ENCODE measurements at places on chromosomes 4 and X.

GRCh38 chr4:74374561-74375327, 9.8 kb downstream of the EREG start:
- H3K27me3 ChIP-seq = no peaks in the 10 kb centered on the region
- H3K4me1 ChIP-seq = no peaks in the 10 kb centered on the region
- no peak overlapping the region for H3K4me3 ChIP-seq
- H3K27ac ChIP-seq = no peak overlapping the region

DNA sequence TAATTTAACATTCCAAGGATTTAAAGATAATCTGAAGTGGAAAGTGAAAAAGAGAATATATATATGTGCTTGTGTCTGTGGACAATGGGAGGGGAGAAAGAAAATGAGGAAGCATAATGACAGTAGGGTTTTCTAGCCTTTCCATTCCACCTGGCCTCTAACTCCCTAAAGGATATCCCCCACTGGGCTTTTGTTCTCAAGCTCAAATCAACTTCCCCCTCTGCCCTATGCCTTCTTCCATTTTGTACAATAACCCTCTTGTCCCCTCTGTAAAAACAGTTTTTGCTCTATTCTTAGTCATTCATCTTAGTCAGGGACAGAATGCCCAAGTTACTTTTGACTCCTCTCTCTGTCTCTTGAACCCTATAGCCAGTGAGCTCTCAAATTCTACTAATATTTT, 23.6 kb downstream of the ANTXR2 start:
- DNase-seq = no peak
- H3K4me3 ChIP-seq = no peak overlapping the region
- H3K27ac ChIP-seq = no peak overlapping the region

DNA sequence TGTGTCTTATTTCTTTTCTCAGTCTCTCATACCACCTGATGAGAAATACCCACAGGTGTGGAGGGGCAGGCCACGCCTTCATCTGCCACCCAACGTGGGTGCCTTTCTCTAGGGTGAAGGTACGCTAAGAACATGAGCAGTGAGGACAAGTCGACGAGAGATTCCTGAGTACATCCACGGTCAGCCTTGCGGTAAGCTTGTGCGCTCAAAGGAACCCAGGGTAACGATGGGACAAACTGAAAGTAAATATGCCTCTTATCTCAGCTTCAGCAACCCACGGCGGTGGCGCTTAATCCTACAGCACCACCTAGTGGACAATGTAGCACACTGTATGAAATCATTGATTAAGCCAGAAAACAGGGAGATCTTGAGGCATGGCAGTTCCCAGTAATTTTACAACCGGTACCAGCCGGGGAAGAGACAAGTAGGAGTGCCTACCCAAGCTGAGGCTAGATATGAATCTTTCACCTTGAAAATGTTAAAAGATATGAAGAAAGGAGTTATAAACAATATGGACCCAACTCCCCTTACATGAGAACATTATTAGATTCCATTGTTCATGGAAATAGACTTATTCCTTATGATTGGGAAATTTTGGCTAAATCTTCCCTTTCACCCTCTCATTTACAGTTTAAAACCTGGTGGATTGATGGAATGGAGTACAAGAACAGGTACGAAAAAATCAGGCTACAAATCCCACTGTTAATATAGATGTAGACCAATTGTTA, 63.0 kb downstream of the ZNF732 start:
- no peaks in the 10 kb centered on the region for H3K27me3 ChIP-seq
- peak; percentile 87 for DNase-seq
- H3K4me3 ChIP-seq = no peak overlapping the region

DNA sequence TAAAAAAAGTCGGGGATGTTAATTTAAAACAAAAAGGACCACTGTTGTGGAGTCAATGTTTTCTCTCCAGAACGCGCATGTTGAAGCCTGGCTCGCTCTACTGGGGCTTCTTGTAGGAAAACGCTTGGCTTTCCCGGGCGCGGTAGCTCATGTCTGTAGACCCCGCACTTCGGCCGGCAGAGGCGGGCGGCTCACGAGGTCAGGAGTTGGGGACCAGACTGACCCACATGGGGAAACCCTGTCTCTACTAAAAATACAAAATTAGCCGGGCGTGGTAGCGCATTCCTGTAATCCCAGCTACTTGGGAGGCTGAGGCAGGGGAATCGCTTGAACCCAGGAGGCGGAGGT, 15.6 kb downstream of the NELFA start:
- no peak overlapping the region for H3K27ac ChIP-seq
- H3K4me3 ChIP-seq = no peak overlapping the region
- peaks cover 28% of the 10 kb centered on the region for H3K36me3 ChIP-seq
- no peaks in the 10 kb centered on the region for H3K27me3 ChIP-seq
- no peak for DNase-seq
- no peaks in the 10 kb centered on the region for H3K4me1 ChIP-seq

DNA sequence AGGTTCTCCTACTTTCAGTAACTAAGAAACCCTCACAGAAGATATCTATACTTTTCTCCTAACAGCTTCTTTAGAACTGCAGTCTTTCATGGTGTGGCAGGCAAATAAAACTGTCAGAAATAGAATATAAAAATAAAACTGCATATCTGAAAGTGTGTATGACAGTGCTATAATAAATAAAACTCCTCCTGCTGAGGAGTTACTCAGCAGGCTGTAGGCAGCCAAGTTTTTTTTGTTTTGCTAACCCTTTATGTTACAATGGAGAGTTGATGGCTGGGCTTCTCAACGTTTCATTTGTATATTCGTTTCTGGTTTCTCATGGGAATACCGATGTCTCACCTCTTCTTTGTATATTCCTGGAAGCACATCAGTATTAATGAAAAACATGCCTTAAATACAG, 18.2 kb upstream of the UGT2B10 start:
- no peak overlapping the region for H3K4me3 ChIP-seq
- no peaks in the 10 kb centered on the region for H3K4me1 ChIP-seq
- DNase-seq = no peak
- H3K27ac ChIP-seq = no peak overlapping the region
- H3K36me3 ChIP-seq = no peaks in the 10 kb centered on the region
- no peaks in the 10 kb centered on the region for H3K27me3 ChIP-seq

DNA sequence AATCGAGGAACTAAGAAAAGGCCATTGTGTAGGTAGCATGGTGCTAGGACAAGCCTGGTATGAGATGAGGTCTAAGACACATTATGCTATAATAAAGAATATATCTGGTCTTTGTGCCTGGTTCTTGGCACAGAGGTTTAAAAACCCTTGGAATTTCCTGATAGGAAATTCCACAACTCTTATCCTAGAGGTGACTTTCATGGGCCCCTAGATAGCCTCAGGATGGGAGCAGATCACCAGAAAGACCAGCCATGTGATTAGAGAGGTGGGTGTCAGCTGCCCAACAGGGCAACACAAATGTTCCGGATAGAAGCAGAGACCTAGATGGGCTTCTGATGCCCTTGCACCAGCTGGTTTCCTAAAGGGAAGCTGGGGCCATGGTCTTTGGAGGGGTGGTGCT, 107.2 kb downstream of the SCD5 start:
- H3K4me3 ChIP-seq = no peak overlapping the region
- no peak overlapping the region for H3K27ac ChIP-seq
- DNase-seq = no peak

- no peaks in the 10 kb centered on the region for H3K27me3 ChIP-seq
- no peak for DNase-seq
- no peaks in the 10 kb centered on the region for H3K36me3 ChIP-seq
- no peak overlapping the region for H3K27ac ChIP-seq
- H3K4me1 ChIP-seq = no peaks in the 10 kb centered on the region
- no peak overlapping the region for H3K4me3 ChIP-seq
Measured at GRCh38 chrX:43314525-43314924, 341.6 kb upstream of the MAOA start.

DNA sequence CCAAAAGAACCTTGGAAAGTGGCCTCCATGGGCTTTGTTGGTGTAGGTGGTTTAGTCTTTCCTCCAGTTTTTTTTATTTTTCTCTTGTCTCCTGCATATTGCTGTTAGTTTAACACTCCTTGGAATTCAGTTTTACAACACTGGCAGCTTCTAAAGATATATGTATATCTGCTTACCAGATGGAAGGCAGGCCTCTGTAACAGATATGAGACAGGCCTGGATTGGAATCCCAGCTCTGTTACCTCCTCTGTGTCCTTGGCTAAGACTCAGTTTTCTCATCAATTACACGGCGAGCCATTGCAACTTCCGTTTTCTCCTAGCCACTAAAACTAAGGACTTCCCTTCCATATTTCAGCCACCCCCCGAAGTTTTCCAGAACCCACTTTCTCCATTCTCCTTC, 133.4 kb upstream of the SMAD1 start:
- H3K4me1 ChIP-seq = no peaks in the 10 kb centered on the region
- H3K27ac ChIP-seq = no peak overlapping the region
- no peaks in the 10 kb centered on the region for H3K36me3 ChIP-seq
- no peaks in the 10 kb centered on the region for H3K27me3 ChIP-seq
- no peak for DNase-seq
- no peak overlapping the region for H3K4me3 ChIP-seq

DNA sequence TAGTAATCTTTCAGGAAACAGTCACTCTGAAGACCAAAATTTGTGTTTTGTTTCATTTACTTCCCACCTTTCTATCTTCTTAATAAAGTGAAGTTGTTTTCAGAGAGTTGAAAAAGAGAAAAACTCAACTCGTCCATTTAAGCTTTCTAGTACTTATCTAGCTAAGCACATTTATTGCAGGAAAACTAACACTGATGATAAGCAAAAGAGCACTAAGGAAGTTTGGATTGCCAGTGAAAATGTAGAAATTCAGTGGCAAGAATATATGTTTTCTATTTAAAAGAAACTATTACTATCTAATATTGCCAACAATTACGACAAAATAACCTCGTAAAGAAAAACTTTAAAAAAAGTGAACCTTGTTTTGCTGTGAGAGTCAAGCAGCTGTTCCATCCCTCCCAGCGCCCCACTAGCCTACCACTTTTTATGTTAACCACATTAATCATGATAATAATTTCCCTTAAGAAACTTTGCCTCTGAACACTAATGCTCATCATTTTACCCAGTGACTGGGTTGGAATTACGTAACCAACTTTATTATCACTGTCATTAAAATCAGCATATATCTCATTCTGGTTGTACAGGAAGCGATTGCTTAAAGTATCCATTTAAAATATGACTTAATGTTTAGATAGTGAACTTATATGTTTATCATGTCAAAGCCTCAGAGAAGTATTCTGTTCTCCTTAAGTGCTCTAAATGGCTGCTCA, 24.8 kb downstream of the SPRY1 start:
- no peak overlapping the region for H3K4me3 ChIP-seq
- H3K4me1 ChIP-seq = peaks cover 32% of the 10 kb centered on the region
- DNase-seq = no peak
- no peaks in the 10 kb centered on the region for H3K36me3 ChIP-seq
- H3K27ac ChIP-seq = no peak overlapping the region

GRCh38 chr4:108087293-108087967, 81.3 kb downstream of the LEF1 start:
- H3K4me3 ChIP-seq = no peak overlapping the region
- H3K36me3 ChIP-seq = no peaks in the 10 kb centered on the region
- DNase-seq = no peak
- H3K27me3 ChIP-seq = no peaks in the 10 kb centered on the region

DNA sequence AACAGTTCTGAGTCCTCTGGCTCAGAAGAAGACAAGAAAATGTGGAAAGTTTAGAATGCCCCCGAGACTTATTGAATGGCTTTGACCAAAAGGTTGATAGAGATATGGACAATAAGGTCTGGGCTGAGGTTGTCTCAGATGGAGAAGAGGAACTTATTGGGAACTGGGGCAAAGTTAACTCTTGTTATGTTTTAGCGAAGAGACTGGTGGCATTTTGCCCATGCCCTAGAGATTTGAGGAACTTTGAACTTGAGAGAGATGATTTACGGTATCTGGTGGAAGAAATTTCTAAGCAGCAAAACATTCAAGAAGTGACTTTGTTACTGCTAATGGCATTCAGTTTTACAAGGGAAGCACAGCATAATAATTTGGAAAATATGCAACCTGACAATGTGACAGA, 1549.3 kb upstream of the ADGRL3 start:
- H3K36me3 ChIP-seq = no peaks in the 10 kb centered on the region
- H3K27ac ChIP-seq = no peak overlapping the region
- H3K27me3 ChIP-seq = no peaks in the 10 kb centered on the region

DNA sequence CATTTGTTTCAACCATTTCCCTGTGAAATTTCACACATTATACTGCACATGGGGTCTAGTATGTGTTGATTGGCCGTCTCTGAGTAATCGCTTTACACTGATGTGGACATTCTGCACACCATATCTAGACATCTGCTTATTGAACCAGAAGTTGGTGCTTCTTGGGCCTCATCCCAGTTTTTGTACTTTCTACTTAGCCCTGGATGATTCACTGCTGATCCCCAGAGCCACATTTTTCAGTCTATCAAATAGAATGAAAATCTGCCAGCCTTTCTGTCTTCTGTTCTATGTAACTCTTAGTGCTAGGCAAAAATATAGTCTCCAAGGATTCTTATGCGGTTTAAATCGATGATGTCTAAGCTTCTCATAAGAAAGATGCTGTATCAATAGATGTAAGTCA, 40.5 kb upstream of the RELL1 start:
- H3K27ac ChIP-seq = no peak overlapping the region
- H3K4me1 ChIP-seq = no peaks in the 10 kb centered on the region
- H3K4me3 ChIP-seq = no peak overlapping the region
- H3K27me3 ChIP-seq = no peaks in the 10 kb centered on the region
- no peaks in the 10 kb centered on the region for H3K36me3 ChIP-seq
- DNase-seq = no peak

GRCh38 chrX:147522981-147523380, 388.7 kb upstream of the FMR1 start:
- no peak overlapping the region for H3K4me3 ChIP-seq
- DNase-seq = no peak
- no peaks in the 10 kb centered on the region for H3K27me3 ChIP-seq
- no peaks in the 10 kb centered on the region for H3K36me3 ChIP-seq
- no peak overlapping the region for H3K27ac ChIP-seq

DNA sequence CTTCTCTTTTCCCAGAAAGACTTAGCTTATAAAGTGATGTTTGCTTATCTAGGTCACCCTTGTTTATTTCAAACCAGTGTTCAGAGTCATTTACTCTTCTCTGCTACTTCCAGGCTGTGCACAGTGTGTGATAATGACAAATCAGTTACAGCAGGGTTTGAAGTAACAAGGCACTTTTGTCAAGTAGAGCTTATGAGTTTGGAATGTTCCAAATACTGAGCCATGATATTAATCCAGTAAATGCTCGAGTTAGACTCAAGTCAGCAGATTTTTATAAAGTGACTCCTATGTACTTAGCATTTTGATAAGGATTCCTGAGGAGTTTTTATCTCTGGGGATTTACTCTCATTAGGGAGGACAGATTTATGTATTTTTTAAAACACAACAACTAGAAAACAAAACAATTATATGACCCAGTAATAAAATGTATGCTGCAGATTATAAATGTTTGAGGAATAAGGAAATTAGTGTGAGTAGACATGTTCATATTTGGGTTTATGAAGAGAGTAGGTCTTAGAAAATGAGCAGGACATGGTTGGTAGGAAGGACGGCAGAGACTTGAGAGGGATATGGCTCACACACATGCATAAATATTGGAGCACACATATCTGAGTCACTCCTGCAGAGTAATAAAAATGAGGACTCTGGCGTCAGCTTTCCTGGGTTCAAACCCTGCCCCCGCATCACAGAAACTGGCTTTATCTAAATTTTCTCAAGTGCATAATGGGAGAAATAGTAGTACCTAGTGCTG, 271.2 kb downstream of the FBXO8 start:
- DNase-seq = no peak
- no peaks in the 10 kb centered on the region for H3K36me3 ChIP-seq
- H3K27me3 ChIP-seq = no peaks in the 10 kb centered on the region
- H3K27ac ChIP-seq = no peak overlapping the region

All from B cell (primary cell).